NK-92 treated with Interleukin-12 subunit alpha and Interleukin-12 subunit beta, amount 100 ng/mL, for 24 hours (cell line): ENCODE measurements at places on chromosomes 4 and X.

DNA sequence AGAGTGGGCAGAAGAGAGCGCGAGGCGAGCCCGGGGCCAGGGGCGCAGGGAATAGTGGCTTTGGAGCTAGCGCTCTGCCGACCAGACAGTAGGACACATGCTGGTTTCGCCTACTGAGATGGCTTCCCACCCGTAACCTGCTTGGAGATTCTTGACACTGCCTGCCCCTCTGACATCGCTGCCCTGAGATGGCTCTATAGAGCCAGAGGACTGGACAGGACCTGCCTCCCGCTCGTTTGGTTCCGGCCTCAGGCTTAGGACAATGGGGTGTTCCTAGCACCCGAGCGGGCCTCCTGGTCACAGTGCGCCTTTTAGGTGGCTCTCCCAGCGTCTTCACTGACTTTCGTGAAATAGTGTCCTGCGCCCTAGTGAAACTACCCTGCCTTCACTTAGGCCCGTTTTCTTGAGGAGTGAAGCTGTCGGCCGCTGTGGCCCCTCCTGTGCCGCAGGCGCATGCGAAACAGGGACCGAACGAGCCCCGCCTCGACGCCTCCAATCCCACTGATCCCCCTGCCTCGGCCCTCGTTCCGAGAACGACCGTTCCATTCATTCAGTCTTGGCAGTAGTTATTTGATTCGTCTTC, 608 bp downstream of the TAF1 start:
- peak; percentile 19 for DNase-seq

DNA sequence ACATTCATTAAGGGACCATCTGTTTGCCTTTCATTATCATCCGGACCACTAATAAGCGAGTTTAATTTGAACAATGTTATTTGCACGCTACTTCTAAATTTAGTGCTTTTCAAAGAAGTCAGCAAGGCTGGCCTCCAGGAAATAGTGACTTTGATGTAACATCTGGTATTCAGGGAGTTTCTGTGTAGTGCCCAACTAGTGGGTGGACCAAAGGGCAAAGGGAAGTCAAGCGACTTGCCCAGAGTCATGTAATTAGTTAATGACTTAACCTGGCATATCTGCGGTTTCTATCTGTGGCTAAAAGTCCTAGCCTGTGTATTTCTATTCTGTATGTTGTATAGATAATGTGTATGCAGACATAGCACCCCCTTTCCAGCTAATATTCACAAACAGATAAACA, 56.3 kb upstream of the LCORL start:
- DNase-seq: no peak

- no peak for DNase-seq
Measured at GRCh38 chr4:107564326-107564725, 155.7 kb downstream of the PAPSS1 start.

GRCh38 chr4:168095776-168096406, 3.6 kb downstream of the ANXA10 start:
- no peak for DNase-seq
